Sciatic nerve (tissue), 2 donors: ENCODE measurements at places on chromosomes 3 and 15. TPM values are rescaled to one million over a fixed set of nuclear protein-coding genes. Genes with fewer than 3 reads are reported as not detected.

- DNase-seq, result no peak
Measured at GRCh38 chr15:35548435-35548834, 2.5 kb upstream of the DPH6 start.

SLCO2A1 gene
- total RNA-seq, result 34.1 TPM

DNA sequence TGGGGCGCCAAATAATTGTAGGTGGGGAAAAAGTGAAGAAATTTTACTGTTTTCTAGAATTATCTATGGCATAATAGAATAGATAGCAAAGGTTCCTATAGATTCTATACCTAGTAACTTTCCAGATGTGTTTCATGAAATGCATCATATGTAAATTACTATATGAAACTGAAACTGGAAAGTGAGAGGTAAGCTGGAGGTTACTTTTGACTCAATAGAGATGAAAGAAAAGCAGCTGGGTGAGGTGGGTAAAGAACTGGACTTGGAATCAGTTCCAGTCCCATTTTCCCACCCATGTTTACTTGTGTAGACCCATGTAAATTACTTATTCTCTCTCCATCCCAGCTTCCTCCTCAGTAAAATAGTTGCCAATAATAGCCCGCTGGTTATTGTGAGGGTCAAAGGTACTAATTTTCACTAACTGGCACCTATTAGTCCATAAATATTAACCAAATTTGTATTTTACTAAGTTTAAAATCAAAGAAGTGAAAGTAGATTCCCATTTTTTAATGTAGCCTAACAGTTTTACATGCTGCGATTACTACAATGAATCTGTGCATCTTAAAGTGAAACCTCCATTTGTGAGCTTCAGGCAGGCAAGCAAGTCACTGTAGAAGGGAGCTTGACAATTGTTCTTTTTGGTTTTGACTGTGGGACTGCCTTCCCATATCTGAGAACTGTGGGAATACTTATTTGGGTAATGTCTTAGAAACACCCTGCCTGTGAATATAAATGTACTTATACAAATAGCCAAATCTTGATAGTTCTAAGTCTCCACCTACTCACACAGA is 312.1 kb downstream of the SLC9A9 start:
- no peak for DNase-seq

- no peak for DNase-seq
Measured at GRCh38 chr3:136197159-136197793, 1.1 kb upstream of the MSL2 start.

P3H2 gene
- total RNA-seq, result 18.9 TPM

GRCh38 chr15:43998607-43999006 is 171.8 kb downstream of the WDR76 start:
- DNase-seq, result no peak

HRG gene
- not detected for total RNA-seq

GRCh38 chr15:44812029-44812517 is 75.7 kb downstream of the TRIM69 start:
- DNase-seq, result no peak

DNA sequence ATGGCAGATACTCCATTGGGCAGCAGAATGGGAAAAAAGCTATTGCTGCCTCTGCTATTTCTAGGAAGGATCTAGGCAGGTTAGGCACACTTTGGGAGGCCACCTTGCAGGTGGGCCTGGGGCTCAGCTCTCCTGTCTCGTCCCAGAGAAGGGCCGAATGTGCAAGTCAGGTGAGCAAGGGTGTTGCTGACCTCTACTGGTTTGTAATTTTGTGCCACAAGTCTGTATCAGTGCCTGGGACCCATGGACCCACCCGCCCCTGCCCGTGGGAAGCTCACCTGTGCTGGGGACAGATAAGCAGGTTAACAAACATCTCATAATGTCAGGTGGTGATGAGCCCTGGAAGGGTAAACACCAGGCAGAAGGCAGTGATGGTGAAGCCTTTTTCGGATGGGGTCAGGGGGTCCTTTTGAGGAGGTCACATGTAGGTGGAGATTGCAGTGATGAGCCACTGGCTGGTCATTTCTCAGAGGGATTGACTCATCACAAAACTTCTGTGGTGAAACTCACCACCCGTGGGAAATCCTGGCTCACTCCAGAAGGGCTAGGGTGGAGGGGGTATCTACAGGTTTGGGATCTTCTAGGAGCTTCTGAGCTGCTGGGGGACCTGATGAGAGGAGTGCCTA is 161.3 kb downstream of the KLF13 start:
- no peak for DNase-seq

- DNase-seq, result no peak
Measured at GRCh38 chr3:12644331-12644937, 19.5 kb downstream of the RAF1 start.

DNA sequence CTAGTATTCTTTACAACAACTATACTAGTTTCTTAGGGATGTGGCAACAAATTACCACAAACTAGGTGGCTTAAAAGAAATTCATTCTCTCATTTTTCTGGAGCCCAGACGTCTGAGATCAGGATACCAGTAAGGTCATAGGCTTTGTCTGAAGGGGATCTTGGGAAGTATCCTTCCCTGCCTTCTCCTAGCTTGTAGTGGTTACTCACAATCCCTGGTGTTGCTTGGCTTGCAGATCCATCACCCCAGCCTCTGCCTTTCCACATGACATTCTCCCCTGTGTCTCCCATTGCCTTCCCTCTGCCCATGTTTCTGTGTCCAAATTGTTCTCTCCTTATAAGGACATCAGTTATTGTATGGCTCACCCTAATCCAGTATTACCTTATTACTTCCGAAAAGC is 24.3 kb upstream of the CLDN1 start:
- DNase-seq, result no peak

DNA sequence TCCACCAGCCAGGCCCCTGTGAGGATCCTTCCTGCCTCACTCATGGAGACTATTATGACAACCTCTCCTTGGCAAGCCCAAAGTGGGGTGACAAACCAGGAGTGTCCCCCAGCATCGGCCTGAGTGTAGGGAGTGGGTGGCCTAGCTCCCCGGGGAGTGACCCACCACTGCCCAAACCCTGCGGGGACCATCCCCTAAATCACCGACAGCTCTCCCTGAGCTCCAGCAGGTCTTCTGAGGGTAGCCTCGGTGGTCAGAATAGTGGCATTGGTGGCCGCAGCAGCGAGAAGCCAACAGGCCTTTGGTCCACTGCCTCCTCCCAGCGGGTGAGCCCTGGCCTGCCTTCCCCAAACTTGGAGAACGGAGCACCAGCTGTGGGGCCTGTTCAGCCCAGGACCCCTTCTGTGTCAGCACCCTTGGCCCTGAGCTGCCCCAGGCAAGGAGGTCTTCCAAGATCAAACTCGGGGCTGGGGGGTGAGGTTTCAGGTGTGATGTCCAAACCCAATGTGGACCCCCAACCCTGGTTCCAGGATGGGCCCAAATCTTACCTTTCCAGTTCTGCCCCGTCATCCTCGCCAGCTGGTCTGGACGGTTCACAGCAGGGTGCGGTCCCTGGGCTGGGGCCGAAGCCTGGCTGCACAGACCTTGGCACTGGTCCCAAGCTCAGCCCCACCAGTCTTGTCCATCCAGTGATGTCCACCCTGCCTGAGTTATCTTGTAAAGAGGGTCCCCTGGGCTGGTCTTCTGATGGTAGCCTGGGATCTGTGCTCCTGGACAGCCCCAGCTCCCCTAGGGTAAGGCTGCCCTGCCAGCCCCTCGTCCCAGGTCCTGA is 1.0 kb downstream of the LIMD1 start:
- peak; percentile 71 for DNase-seq

- no peak for DNase-seq
Measured at GRCh38 chr3:171293142-171293782, 166.9 kb downstream of the TNIK start.

BBX gene
- 93.6 TPM for total RNA-seq

GRCh38 chr15:92112180-92112579 is 258.7 kb downstream of the SLCO3A1 start:
- peak; percentile 59 for DNase-seq

DNA sequence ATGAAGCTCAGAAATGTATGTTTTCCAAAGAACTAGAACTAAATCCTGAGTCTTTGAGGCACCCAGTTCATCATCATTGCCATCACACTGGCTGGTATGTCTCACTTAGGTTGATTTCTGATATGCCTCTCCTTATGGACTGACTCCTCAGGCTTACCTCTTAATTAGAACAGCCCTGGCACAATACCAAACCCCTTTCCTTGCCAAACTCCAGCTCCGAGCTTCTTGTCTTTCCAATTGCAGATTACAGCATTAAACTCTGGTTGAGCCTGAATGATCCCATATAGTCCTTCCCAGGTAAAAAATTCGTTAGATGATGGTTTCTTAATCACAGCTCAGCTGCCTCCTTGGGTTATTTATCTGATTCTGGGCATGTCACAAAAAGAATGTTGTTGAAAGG is 66.3 kb downstream of the RTP4 start:
- DNase-seq, result no peak

SPINT1 gene
- total RNA-seq, result 4.0 TPM

UBAP1L gene
- 13.4 TPM for total RNA-seq

DNA sequence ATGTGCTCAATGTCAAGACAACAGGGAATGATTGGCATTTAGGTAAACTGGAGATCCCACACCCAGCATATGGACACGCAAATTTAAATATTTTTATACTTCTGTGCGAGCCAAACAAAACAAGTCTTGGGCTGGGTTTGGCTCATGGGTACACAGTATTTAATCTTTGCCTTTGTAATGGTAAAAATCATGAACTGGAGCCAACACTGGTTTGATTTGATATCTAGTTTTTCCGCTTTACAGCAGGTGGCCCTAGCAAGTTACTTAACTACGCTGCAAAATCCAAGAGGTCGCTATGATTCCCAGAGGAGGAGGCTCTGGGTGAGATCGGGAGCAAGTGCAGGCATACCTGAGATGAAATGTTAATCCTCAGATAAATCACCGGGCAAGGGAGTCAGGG is 207.9 kb upstream of the SATB1 start:
- DNase-seq, result no peak

DNA sequence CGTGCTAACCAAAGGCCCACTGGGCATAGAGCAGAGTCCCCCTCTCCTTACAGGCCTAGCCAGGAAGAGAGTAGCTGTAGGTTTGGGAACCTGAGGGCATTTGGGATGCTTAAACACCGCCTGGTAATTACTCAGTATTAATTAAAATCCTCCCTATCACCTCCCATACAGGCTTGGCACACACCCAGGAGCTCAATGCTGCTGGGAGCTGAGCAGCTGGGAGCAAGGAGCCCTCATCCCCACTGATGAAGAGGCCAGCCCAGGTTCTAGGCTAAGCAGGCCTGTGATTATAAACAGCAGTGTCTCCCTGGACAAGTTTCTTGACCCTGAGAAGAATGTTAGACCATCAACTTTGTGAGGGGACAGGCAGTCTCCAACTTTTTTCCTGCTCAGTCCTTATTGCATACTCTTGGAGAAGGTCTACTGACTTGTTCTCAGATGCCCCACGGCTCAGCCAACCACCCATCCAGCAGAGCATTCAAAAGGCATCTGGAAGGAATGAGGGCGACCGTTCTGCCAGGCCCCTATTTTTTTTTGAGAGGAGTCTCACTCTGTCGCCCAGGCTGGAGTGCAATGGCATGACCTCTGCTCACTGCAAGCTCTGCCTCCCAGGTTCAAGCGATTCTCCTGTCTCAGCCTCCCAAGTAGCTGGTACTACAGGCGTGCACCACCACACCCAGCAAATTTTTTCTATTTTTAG is 1.3 kb upstream of the PRKAR2A start:
- DNase-seq, result peak; percentile 55

DNA sequence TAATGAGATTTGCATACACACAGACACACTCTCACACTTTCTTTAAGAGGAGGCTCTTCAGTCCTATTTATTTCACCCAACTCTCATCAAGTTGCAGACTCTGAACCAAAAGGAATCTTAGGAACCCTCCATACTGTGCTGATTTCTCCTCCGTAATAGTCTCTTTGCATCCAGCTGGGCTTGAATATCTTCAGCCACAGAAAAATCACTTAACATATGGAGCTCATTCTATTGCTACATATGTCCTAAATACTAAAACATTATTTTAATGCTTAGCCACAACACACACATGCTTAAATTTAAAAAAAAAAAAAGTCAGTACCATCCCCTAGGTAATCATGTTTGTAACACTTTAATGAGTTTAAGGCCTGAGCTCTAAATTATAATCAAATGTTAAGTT is 287.5 kb upstream of the CNTN6 start:
- DNase-seq, result no peak

DNA sequence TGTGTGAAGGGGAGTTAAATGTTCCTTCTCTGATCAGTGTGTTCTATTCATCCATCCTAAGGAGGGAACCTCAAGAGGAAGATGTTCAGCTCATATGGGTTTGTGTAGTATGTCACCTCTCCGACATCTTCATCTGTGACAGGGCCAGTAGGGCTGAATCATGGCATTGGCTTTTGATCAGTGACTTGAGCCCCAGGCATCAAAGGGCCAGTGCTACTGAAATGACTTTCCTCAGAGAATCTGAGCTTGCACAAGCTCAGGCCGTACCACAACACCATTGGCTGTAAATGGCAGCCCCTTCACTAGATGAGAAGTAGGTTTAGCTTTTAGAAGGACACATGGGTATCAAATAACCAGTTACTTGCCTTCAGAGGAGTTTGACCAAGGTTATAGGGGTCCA is 183.2 kb upstream of the NR2E3 start:
- DNase-seq, result no peak

RBM15B gene
- total RNA-seq, result 21.5 TPM

DNA sequence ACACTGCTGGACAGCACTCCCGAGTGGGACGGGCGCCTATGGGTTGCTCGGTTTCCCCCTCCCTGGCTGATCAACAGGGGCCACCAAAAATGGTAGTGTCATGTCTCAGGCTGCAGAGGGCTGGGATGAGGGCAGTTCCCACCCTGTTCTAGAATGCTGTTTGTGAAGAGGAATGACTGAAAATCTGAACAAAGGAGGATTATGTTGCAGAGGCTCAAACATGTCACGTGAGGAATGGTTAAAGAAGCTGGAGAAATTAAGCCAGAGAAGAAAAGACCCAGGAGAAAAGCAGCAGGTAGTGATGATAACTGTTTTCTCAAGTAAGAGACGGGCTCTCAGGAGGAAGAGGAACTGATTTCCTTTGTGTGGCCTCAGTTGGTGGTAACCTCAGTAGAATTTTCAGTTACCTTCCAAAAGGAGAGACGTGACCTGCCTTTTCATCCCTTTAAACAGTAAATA is 10.4 kb downstream of the SPG21 start:
- DNase-seq, result no peak

DNA sequence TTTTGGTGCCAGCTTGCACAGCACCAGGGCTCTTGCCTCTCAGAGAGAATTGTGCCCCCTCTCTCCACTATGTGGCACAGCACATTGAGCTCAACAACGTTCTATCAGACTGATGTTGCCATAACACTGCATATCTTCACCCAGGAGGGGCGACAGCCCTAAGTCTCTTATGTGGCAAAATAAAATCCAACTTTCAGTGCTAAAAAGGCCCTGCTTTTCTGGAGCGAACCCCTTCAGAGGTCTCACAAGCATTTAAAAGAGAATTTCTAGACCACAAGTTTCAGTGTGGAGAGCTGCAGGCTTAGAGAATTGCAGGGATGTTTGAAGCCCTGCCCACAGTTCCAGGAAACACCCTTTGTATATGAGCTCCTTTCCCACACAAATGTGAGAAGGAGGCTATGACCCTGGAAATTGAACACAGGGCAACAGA is 85.5 kb downstream of the LIPC start:
- no peak for DNase-seq

DNA sequence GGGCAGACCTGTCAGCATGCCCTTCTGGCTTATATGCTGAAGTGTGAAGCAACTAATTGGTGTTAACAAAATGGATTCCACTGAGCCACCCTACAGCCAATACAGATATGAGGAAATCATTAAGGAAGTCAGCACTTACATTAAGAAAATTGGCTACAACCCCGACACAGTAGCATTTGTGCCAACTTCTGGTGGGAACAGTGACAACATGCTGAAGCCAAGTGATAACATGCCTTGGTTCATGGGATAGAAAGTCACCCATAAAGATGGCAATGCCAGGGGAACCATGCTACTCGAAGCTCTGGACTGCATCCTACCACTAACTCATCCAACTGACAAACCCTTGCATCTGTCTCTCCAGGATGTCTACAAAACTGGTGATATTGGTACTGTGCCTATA is 9.4 kb downstream of the PIK3CB start:
- no peak for DNase-seq
